ENCODE measurements at places on chromosomes 2 and 18.

- DNase-seq: no peak
These were observed 20.4 kb downstream of the GPD2 start for GRCh38 chr2:156456616-156457015.

GRCh38 chr2:235979753-235980435, 188.3 kb downstream of the GBX2 start:
- DNase-seq: no peak

GRCh38 chr18:48607056-48607984, 68.5 kb downstream of the CTIF start:
- DNase-seq: no peak

- no peak for DNase-seq
These were observed 484.4 kb downstream of the ZNF804A start for GRCh38 chr2:185082749-185083148.

DNA sequence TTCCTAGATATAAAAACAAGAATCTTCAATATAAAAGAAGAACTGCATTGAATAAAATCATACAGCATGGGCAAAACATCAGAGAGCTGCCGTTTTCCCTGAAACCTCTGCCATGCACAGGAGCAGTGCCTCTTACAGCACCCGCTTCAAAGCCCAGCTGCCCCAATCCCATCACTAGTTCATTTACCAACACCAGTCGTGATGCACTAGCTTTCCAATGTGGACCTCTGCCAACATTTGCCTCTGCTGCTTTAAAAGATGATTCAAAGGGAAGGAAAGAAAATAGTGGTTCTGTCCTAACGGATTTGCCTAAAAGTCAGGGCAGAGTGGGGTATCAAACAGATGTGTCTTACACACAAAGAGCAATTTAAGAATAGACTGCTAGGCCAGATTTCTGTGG, 43.4 kb upstream of the AP1S3 start:
- DNase-seq: no peak

DNA sequence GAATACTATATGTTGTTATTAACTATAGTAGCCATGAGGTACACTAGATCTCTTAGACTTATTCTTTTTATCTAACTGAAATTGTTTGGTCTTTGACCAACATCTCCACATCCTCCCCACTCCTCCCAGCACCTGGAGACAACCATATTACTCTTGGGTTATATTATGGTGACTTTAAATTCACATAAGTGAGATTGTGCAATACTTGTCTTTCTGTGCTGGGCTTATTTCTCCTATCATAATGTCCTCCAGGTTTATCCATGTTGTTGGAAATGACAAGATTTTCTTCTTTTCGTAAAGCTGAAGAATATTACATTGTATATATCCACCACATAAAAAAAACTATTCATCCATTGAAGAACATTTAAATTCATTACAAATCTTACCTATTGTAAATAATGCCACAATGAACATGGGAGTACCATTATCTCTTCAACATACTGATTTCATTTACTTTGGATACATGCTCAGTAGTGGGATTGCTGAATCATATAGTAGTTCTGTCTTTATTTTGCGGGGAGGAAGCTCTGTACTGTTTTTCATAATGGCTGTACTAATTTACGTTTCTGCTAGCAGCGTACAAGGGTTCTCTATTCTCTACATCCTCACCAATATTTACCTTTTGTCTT, 159.2 kb upstream of the SCN7A start:
- no peak for DNase-seq

DNA sequence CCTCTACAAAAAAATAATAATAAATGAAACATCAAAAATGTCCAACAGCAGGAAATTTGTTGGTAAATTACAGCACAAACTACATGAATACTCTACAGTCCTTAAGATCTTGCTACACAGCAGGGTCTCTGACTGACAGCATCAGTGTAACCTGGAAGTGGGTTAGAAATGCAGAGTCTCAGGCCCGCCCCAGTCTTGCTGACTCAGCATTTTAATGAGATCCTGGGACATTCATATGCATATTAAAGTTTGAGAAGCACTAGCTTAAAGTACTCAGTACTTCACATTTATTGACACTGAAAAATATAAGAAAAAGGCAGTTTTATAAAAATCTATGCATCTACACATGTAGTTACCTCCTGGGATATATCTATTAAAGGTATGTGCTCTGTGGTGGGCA, 21.7 kb downstream of the ST3GAL5 start:
- DNase-seq: no peak

DNA sequence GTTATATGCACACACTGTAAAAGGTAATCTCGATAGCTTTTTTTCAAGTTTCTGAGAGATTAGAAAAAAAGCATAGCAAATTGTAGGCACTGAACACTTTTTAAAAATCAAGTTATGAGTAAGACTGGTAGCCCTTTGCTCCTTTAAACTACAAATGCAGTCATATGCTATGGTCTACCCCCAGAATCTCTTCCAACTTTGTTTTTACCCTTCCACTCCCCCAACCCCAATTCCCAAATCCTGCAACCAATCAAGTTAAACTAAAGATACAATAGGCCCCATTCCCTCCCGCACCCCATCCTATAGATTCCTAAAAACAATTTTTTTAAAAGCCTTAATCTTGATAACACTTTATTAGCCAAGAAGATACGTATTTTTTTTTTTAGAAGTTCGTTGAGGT, 752 bp upstream of the BAZ2B start:
- no peak for DNase-seq

GRCh38 chr2:187576906-187577305, 22.7 kb upstream of the TFPI start:
- DNase-seq: no peak

DNA sequence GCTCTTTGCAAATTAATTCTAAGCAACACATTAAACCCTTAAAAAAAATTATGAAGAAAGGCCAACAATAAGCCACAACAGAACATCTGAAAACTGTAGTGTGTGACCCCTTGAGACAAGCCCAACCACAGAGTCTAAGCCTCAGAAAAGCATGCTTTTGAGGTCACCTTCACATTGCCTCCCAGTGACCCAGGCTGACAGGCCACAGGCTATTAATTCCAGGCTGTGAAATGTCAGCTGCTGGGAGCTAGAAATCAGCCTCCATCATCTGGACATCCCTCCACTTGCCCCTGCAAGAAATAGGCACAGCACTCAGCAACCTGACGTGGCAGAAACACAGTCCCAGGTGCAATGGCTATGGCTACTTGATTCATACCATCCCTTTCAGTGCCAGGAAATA, 179.4 kb upstream of the ZFP36L2 start:
- no peak for DNase-seq

DNA sequence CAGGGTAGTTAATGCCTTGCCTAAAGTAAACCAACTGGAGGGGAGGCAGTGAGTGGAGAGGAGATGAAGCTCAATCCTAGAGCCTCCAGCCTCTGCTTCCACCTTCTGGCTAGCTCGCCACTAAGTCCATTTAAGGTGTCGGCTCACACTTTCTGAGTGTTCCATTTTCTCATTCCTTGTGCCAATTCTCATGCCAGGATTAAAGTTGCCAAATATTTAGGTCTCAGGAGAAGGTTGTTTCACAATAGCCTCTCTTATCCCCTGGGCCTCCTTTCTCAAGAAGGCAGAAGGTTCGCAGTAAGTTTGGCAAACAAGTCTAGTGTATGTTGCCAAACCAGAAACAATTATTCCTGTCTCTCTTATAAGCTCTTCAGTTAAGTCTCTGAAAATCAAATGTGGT, 57.2 kb downstream of the TACR1 start:
- no peak for DNase-seq
